Activated CD4-positive, CD25-positive, alpha-beta regulatory T cell treated with anti-CD3 and anti-CD28 coated beads, Interleukin-2, amount 50 U/mL, for 24 hours (primary cell): ENCODE measurements at places on chromosomes 6 and 20.

- ATAC-seq, result peak; percentile 42
These were observed 19.8 kb upstream of the MAP1LC3A start for GRCh38 chr20:34538671-34539123.

GRCh38 chr6:127247114-127248096, 19.3 kb upstream of the RNF146 start:
- no peak for ATAC-seq

DNA sequence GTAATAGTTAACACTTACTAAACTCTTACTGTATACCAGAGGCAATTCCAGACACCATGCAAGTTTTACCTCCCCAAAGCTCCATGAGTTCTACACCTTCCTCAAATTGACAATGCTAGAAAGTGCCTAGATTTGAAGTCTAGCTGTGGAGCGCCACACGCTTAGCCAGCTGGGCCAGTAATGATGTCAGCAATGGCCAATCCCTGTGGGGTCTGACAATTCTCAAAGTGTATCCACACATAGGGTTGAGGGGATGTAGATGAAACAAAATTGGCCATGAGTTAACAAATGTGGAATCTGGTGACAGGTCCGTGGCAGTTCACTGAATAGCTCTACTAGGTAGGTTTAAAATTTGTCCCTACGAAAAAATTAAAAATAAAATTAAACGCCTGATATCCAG, 1.3 kb downstream of the ZNF343 start:
- no peak for ATAC-seq

DNA sequence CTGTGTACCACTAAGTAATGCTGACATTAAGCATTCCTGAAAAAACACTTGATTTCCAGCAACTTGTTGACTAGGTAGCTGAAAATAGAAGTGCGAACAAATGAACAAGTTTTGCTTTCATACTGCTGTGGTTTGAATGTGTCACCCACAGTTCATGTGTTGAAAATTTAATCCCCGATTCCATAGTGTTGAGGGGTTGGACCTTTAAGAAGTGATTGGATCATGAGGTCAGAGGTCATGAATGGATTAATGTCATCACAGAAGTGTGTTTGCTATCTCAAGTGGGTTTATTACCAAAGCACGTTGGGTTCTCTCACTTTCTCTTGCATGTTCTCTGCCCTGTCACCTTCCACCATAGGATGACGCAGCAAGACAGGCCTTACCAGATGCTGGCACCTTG, 568.5 kb downstream of the UTRN start:
- no peak for ATAC-seq

- ATAC-seq, result no peak
These were observed 62.5 kb upstream of the ZNFX1 start for GRCh38 chr20:49340161-49340966.

GRCh38 chr6:14921878-14922671, 323.8 kb upstream of the JARID2 start:
- ATAC-seq, result no peak

DNA sequence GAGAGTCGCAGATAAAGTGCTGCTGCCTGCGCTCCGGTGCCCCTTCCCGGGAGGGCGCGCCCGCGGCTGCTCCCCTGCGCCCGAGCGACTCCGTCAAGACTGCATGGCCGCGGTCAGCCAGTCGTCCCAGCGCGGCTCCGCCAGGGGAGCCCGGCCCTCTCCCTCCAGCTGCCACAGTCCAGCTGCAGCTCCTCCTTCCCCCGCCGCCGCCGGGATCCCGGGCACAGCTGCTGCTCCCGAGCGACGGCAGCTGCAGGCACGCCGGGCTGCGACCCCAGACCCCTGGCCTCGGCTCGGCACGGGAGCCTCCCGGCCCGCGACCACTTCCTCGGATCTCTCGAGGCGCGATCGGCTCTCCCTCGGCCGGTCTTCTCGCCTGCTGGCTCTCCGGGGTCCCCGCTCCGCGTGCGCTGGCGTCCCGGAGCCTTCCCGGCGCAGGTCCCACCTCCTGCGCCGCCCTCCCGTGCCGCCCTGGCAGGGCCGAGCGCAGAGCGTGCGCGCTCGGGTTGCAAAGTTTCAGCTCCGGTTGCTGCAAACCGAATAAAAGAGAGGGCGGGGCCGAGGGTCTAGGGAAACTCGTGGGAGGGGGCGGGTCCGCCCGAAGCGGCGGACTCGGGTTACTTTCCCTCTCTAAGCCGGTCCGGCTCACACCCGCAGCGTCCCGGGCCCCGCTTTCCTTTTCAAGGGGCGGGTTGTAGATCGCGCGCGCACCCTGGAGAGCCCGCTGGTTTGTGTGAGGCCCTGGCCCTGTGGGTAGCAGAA, at the start of gene CNKSR3:
TSS of gene CNKSR3 (minus strand) at position 542 of the 762 bp plus-strand sequence. CDS start 571 bp downstream, outside the sequence.
- peak; percentile 60 for ATAC-seq

- no peak for ATAC-seq
These were observed 349.0 kb downstream of the RNGTT start for GRCh38 chr6:88614316-88614877.

DNA sequence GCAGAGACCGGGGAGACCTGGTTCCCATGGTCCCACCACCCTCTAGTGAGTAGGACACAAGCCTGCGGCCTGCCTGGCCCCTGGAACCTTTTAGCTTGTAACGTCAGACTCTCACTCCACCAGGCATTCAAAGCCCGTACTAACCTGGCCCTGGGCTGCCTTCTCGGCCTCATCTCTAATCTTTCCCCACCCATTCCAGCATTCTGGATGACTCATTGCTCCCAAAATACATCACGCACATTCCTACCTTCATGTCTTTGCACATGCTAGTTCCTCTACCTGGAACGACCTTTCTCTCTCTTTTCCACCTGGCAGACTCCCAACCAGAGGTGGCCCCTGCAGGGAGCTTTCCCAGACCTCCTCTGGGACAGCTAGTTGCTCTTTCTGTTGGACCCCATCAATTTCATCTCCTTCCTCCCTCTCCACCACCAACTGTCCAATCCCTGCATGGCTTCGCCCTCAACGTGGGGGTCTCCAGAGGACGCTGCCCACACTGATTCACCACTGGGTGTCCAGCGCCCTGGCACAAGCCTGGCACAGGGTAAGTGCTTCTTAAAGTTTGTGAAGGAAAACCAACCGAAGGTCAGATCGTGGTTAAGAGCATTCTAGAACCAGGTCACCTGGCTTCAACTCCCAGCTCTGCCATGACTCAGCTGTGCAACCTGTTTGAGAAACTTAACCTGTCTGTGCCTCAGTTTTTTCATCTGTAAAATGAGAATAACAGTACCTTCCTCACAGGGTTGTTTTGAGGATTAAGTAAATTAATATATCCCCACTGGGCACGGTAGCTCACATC, 35.2 kb downstream of the JPH2 start:
- ATAC-seq, result no peak

DNA sequence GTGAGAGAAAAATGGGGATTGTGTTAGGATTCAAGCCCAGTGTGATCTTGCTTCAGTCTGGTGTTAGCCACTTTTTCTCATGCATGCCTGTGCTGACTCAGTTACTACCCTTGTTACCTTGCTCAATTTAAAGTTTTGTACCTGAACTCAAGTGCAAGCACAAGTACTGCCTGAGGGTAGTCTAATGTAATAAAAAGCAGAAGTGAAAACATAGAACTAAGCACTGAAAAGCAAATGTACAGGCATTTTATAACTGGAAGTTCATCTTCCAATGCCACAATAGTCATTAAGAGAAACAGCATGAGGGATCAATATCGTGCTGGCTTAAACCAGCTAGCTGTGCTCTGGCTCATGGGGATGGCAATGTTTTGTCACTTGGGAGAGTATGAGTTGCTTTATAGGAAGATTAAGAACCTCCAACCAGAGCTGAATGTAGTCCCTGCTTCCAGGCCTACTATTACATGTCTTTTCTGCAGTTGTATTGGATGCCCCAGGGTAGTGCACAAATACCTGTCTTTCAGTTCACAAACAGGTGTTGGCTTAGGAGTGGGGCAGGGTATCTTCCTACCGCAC, 48.7 kb downstream of the SLC35F1 start:
- no peak for ATAC-seq

DNA sequence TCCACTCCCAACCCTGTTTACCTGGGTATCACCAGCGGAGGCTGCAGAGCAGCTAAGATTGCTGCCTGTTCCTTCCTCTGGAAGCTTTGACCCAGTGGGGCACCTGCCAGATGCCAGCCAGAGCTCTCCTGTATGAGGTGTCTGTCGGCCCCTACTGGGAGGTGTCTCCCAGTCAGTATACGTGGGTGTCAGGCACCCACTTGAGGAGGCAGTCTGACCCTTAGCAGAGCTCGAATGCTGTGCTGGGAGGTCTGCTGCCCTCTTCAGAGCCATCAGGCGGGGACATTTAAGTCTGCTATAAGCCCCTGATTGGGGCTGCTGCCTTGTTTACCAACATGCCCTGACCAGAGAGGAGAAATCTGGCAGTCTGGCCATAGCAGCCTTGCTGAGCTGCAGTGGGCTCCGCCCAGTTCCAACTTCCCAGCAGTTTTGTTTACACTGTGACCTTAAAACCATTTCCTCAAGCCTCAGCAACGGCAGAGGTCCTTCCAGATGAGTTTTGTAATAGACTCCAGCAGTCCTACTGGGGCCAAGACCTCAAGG, 2.8 kb downstream of the RAET1E start:
- ATAC-seq, result no peak
